Effector memory CD4-positive, alpha-beta T cell (primary cell): ENCODE measurements at places on chromosomes 16 and 17.
A peak's percentile ranks its signal among the peaks of the same experiment; 100 is the strongest.

- DNase-seq = no peak
These were observed 55.3 kb upstream of the ERCC4 start for GRCh38 chr16:13864689-13865088.

- no peak for DNase-seq
These were observed 599 bp downstream of the MRC2 start for GRCh38 chr17:62627904-62628633.

- DNase-seq = no peak
These were observed 77.2 kb downstream of the AATF start for GRCh38 chr17:37025847-37026530.

GRCh38 chr16:31386157-31386984, 6.8 kb upstream of the ITGAD start:
- no peak for DNase-seq

GRCh38 chr17:80774146-80774545, 217.5 kb upstream of the CHMP6 start:
- DNase-seq = no peak

DNA sequence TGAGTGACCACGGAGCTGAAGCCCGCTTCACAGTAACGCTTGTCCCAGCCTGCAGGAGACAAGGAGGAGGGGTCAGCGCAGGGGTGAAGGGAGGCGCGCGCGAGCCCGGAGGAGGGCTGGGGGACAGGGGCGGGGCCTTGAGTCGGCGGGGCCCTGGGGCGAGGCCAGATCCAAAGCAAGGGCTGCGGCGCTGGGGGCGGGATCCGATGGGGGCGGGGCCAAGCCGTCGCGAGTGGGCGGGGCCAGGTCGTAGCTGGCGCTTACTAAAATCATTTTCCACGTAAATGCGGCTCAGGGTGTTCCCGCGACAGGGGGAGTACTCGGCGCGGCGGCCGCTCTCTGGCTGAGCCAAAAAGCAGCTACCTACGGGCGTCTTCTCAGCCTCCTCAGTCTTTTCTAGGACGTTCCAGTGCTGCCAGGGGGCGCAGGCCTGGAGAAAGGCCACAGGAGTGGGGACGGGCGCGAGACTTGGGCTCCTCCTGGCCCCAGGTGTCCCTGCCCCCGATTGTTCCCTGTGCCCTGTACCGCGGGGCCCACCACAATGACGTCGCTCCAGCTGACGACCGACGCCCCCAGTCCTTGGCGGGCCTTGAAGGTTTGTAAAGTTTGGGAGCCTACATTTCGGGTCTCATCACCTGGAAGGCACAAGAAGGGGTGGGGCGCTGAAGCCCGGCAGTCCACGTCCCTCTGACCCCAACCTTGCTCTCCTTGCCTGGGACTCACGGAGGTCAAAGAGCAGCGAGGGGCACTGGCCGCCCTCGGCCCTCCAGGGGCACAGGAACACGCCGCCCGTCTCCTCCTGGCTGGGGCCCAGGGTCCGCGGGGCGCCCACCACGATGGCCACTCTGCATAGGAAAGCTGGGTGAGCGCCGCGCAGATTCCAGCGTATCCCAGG, 3.9 kb downstream of the ITGA2B start:
- DNase-seq = peak; percentile 72

- DNase-seq = no peak
These were observed 4.5 kb downstream of the GNPTG start for GRCh38 chr16:1356061-1356900.

DNA sequence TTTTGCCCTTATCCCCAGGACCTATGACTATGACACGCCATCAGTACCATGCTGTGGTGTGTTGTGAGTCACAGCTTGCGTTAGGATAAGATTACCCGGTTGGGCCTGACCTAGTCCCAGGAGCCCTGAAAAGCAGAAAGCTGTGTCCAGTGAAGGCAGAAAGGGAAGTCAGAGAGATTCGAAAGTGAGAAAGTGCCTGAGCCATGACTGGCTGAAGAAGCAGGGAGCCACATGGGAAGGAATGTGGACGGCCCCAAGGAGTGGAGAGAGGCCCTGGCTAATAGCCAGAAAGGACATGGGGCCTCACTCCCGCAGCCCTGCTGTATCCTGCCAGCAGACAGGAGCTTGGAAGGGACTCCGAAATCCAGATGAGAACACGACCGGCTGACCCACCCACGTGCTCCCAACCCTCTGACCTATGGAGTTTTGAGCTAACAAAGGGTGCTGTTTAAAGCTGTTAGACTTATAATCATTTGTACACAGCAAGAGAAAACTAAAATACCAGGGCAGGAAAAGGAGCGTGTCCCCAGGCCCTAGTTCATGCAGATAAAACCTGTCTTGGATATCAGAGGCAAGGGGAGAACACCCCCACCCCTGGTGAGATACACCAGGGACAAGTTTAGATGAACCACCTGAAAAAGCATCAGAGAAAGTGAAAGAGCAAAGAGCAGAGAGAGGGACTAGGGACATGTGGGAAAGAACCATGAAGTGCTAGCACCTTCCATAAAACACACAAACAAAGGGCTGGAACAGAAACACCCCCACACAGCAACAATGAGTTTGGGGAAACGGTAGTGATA, 115.3 kb downstream of the SLC39A11 start:
- DNase-seq = no peak

DNA sequence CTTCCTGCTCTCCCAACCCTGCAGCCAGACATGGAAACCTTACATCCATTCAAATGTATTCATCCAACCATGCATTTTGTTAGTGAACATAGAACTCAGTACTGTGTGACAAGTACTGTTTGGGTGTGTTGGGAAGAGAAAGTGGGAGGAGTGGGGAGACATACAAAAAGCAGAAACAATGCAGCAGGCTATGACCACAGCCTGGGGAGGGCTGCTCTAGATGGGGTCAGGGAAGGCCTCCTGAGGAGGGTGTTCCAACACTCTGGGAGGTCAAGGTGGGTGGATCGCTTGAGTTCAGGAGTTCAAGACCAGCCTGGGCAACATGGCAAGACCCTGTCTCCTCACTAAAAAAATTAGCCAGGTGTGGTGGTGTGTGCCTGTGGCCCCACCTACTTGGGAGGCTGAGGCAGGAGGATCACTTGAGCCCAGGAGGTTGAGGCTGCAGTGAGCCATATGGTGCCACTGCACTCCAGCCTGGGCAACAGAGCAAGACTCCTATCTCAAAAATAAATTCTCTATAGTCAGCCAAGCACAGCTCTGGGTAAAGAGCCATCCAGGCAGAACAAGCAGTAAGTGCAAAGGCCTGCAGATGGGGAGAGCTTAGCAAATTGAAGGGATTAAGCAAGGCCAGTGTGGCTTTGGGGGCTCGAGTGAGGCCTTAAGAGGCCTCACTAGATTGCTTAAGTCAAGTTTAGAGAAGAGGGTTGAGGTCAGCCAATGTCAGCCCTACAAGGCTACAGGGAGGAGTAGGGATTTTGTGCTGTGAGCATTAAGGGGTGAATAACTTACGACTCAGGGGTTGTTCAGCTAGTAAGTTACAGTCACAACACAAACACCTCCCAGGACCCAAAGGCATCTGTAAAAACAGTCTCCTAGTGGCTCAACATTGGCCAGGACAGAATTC, 5.5 kb downstream of the SLC13A2 start:
- no peak for DNase-seq
